ENCODE measurements at places on chromosomes 7 and 10. TPM values are rescaled to one million over a fixed set of nuclear protein-coding genes. Genes with fewer than 3 reads are reported as not detected.

CRYGN gene
- 1.1 TPM for total RNA-seq

NUDT1 gene
- 77.9 TPM for total RNA-seq

NRCAM gene
- total RNA-seq = 13.6 TPM

HDAC9 gene
- 0.08 TPM for total RNA-seq

OIT3 gene
- total RNA-seq = not detected

CALHM3 gene
- total RNA-seq = not detected

ANXA11 gene
- 255 TPM for total RNA-seq

KEL gene
- 0.22 TPM for total RNA-seq

TLX1 gene
- total RNA-seq = not detected

CRCP gene
- 37.9 TPM for total RNA-seq

GSTO2 gene
- 2.5 TPM for total RNA-seq

FEZF1 gene
- total RNA-seq = not detected

SFTPA2 gene
- not detected for total RNA-seq

SLC25A40 gene
- 25.2 TPM for total RNA-seq

HOXA5 gene
- total RNA-seq = not detected

PRXL2A gene
- 9.7 TPM for total RNA-seq

ZNF467 gene
- 8.1 TPM for total RNA-seq

JAKMIP3 gene
- 1.2 TPM for total RNA-seq

NKX2-3 gene
- not detected for total RNA-seq

FAM20C gene
- 9.8 TPM for total RNA-seq

MSS51 gene
- total RNA-seq = 4.9 TPM

PHKG1 gene
- total RNA-seq = 4.1 TPM

AKR1C1 gene
- total RNA-seq = 3.0 TPM

COPS6 gene
- 89.1 TPM for total RNA-seq

KCND2 gene
- total RNA-seq = not detected

RAPGEF5 gene
- total RNA-seq = not detected

CDNF gene
- total RNA-seq = 4.9 TPM

CTNNA3 gene
- total RNA-seq = 0.84 TPM

CPA2 gene
- not detected for total RNA-seq

ADAMTS14 gene
- 0.08 TPM for total RNA-seq

IFIT2 gene
- 7.6 TPM for total RNA-seq

OR2A42 gene
- not detected for total RNA-seq

NPSR1 gene
- not detected for total RNA-seq

PNPLA8 gene
- total RNA-seq = 57.4 TPM

SPDYE9 gene
- total RNA-seq = not detected

ERVW-1 gene
- not detected for total RNA-seq

HECW1 gene
- not detected for total RNA-seq

PITX3 gene
- total RNA-seq = not detected

TSPAN12 gene
- total RNA-seq = not detected

PLPP4 gene
- total RNA-seq = not detected

C7orf57 gene
- total RNA-seq = not detected

PRTFDC1 gene
- 0.88 TPM for total RNA-seq

ALKBH4 gene
- 4.0 TPM for total RNA-seq

CYP2E1 gene
- total RNA-seq = 2.0 TPM

FFAR4 gene
- not detected for total RNA-seq

PKD2L1 gene
- not detected for total RNA-seq

CTAGE6 gene
- 3.0 TPM for total RNA-seq

CDC123 gene
- total RNA-seq = 98.1 TPM

CH25H gene
- total RNA-seq = not detected

NME8 gene
- 2.7 TPM for total RNA-seq

SEMA4G gene
- total RNA-seq = 1.2 TPM

VWC2 gene
- total RNA-seq = not detected

CCNJ gene
- 8.0 TPM for total RNA-seq

CTAGE8 gene
- total RNA-seq = 0.75 TPM

PTF1A gene
- not detected for total RNA-seq

ADGRA1 gene
- not detected for total RNA-seq

TAS2R41 gene
- 2.1 TPM for total RNA-seq

EGR2 gene
- total RNA-seq = 2.7 TPM

NSUN5 gene
- 46.0 TPM for total RNA-seq
